ENCODE measurements at places on chromosomes 7 and 10.

DNA sequence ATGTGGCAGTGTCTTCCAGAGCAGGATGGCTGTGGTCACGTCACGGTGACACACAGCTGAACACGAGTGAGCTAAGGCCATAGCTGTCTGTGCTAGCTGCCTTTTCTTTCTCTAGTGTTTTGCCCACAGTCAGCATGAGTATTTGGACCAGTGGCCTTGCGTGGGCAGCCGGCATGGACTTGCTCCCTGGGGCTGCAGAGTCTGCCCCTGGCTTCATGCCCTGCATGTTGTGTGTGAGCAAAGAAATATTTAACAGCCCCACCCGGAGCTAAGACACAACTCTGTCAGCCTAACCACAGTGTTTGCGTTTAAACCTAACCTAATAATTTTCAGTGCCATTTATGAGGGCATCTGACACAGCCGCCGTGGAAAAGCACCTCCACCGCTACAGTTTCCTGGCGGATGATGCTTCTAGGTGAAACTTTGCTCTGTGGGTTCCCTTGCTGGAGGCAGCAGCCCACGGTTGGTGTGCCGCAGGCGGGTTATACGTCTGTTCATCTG, 14.6 kb downstream of the CHST12 start:
- peak; percentile 31 for DNase-seq

GRCh38 chr10:94282369-94282768, 80.4 kb downstream of the NOC3L start:
- no peak for DNase-seq

- no peak for DNase-seq
These were observed 672.2 kb downstream of the INHBA start for GRCh38 chr7:41030673-41031072.

- peak; percentile 61 for DNase-seq
These were observed 8.4 kb upstream of the IFIT1B start for GRCh38 chr10:89369156-89370105.

GRCh38 chr7:22088827-22089226, 143.1 kb upstream of the CDCA7L start:
- no peak for DNase-seq

DNA sequence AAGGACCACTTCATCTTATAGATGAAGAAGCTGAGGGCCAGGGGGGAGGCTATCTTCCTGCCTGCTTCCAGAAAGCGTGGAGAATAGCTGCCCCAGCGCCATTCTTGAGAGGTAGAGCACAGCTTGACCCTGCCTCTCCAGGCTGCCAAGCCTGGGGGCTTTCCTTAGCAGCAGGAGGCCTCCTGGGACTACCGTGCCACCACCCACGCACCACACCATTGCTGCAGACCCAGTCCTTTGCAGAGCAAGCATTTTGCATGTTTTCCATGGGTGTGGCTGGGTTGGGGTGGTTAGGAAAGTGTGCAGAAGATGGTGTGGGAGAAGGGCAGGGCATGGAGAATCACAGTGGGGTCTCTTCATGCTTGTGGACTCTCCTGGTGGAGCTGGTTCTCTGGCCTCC, 64.9 kb downstream of the TBXAS1 start:
- DNase-seq: no peak
